ENCODE measurements at places on chromosomes 12 and 14.

DNA sequence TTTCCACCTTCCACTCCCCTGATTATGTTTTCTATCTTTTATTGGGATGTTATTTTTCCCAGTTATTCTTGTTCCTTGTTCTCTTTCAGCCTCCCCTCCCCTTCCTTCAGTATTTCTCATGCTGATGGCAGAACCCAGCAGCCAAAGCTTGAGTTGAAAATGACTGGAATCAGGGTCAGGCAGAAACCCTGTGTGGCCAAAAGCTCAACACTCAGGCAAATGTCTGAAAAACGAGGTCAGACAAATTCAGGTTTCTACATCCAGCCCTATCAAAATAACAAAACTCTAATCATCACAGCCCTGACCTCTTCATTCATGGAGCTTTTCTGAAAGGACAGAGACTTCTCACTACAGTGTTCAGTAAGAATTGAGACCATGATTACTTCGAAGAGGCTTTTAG, 134.6 kb downstream of the PTPRR start:
- DNase-seq = no peak

GRCh38 chr12:83666690-83667089, 980.0 kb downstream of the TMTC2 start:
- DNase-seq = no peak

DNA sequence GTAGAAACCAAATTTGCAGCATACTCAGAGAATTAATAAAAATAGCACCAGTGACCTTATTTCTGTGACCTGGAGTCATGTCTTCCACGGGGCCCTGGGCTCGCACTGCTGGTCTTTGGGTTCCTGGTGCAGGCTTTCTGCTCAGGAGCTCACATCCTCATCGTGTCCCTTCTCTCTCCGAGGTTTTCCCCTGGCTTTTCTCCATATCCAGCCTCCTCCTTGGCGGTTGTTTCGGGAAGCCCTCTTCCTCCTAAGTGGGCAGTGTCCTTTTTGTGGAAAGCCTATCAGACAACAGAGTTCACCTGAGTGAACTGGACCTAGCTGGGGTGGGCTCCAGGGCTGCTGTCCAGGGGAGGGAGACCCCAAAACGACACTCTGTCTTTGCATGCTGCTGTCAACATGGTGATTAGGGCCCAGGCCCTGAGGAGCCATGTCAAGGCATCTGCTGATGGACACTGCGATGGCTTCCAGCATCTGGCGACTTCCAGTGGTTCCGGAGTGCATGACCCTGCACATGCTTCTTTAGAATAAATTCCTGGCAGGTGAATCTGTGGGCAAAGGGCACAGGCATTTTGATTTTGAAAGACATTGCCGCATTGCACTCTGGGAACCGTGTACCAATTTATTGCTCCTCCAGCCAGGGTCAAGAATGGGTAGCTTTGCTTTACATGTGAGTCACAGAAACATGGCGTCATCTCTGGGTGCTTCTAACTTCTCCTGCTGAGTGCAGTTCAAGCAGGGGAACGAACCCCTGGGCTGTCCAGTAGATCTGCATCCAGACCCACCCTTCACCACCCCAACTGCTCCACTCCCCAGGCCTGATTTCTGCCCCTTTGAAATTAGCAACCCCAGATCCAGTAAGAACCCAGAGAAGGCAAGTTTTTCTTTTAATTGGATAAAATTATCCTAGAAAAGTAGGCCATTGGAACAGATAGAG, 136.8 kb downstream of the ADGRD1 start:
- no peak for DNase-seq

DNA sequence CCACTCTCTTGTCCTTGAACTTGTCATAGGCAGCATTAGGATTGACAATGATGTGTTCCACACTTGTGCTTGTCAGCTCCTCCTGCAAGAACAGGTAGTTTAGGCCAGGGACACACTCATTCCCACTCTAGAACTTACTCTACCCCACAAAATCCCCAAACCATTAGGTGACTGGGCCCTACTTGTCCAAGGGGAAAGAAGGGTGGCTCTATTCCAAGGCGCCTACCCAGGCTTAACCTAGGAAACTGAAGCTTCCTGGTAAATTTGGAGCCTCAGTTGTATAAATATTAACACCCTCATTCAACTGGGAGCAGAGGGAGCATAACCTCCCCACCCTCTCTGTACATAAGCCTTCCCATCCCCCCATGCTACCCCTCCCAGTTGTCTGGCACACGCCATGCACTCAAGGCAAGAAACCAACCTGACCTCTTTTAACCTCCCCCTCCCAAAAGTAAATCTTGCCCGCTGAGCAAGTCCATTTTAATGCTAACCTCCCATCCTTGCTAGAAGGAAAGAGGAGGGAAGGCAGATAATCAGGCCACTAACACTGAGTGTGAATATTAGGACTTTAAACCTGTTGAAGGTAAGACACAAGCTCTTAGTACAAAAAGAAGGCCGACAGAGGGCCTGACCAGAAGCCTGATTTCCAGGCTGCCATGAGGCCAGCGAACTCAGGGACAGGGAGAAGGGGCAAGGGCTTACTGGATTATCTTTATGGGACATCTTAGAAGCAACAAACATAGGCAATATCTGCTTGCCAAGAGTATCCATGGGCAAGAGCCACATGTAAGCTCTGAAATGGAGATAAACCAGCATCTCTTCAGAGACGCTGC, 11.0 kb downstream of the DCTN2 start:
- DNase-seq = no peak

GRCh38 chr12:19896041-19896440, 456.7 kb downstream of the AEBP2 start:
- DNase-seq = no peak

- DNase-seq = no peak
Measured at GRCh38 chr14:101216366-101217079, 313.0 kb upstream of the RTL1 start.

DNA sequence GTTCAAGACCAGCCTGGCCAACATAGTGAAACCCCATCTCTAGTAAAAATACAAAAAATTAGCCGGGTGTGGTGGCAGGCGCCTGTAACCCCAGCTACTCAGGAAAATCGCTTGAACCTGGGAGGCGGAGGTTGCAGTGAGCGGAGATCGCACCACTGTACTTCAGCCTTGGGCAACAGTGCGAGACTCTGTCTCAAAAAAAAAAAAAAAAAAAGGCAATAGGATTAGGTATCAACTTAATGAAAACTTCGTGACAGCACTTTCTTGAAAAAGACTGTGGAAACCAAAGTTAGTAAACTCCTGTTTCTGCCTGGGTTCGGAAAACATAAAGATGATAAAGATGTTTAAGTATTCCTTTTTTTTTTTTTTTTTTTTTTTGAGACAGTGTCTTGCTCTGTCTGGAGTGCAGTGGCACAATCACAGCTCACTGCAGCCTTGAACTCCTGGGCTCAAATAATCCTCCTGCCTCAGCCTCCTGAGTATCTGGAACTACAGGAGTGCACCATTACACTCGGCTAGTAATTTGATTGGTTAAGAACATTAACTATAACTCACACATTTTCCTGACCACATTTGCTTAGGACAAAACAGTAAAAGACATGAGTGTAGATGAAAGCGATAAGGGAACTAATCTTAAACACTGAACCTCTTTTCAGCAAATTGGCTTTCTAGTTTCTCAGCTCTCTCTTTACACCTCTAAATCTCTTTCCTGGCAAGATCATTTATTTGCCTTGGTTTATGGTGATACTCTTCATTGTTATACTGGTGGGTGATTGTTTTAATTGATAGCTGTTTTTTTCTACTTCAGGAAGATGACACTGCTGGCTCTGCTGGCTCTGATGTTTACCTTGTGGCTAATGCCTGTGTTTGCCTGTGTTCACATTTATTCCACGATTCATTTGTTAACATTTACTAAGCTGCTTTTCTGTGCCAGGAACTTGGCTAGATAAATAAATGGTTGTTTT, 15.8 kb downstream of the HIF1A start:
- no peak for DNase-seq

- DNase-seq = no peak
Measured at GRCh38 chr12:91021076-91021475, 16.3 kb upstream of the EPYC start.

DNA sequence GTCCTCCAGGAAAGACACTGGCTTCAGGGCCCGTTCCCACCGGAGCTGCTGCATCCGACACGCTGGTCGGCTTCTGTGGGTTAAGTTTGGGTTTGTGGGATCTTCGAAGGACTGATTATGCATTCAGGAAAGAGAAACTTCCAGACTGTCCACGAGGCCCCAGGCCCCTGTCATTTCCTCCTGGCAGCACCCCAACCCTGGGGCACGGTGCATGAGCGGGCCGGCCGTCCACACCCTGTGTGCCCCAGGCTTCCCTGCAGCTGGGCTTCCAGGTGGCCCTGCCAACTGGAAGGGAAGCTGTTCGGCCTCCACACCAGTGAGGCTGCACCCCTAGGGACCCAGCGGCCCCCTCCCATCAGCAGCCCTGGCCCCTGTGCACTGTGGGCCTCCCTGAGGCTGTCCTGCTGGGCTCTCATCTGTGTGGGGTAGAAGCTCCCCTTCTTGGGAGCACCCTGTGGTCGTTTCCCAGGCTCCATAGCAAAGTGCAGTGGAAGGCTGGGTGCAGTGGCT, 9.3 kb upstream of the FBRSL1 start:
- no peak for DNase-seq

DNA sequence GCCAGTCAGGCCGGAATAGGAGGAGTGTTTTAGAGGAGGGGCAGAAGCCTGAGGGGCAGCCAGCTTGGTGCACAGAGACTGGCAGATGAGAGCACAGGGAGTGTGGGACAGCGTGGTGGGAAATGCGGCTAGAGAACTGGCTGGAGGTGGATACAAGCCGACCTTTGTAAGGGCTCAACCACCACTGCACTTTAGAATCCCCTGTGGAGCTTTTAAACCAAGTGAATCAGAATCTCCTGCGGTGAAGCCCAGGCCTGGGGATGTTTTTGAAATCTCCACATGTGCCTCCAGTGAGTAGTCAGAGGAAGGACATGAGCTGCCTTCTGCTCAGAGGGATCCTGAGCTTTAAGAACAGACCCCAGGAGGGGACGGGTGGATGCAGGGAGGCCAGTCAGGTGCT, 10.9 kb upstream of the PCED1B start:
- DNase-seq = no peak

GRCh38 chr12:69415471-69416275, 54.5 kb upstream of the FRS2 start:
- DNase-seq = no peak

- no peak for DNase-seq
Measured at GRCh38 chr12:120350576-120351350, 18.2 kb downstream of the MSI1 start.

DNA sequence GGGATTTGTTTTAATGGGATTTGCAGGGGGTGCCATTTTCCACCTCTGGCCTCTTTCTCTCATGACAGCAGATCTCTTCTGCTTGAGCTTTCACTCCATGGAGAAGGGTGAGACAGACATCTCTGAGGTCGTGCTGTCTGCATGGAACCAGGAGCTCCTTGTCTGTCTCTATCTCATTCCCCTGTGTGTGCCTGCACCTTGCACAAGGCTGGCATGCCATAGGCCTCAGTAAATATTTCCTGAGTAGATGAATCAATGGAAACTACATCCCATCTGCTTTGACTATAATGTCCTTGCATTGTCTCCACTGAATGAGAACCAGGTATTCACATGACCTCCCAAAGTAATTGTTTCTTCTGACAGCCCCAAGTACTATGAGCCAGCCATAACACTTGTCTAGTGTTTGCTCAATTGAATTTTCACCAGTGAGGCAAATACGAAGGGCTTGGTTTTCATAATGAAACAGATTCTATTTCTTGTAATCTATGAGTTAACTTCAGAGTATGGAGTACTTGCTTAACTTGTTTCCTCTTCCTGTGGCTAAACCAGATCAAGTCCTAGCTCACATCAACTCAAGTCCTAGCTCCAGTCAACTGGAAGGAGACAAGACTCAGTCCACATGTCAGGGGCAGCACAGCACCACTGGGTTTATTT, 32.3 kb downstream of the KCNK13 start:
- no peak for DNase-seq

DNA sequence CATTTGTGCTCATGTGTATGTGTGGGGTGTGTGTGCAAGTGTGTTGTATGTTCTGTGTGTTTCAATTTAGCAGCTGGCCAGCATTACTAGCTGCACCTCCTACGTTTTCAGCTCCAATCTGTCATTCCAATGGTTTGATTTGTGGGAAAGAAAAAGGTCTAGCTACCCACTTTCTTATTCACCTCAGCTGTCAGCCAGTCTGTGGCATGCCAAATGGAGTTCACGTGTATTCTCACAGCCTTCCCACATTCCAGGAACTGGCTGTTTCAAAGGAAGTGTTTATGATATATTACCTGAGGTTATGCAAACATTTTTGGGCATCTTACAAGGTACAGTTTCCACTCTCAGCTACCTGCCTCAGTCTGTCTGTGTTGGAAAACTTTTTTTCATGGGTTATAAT, 220.2 kb upstream of the CPNE8 start:
- no peak for DNase-seq

GRCh38 chr12:1421091-1421846, 173.1 kb downstream of the FBXL14 start:
- DNase-seq = no peak

GRCh38 chr12:101570047-101570446, 24.7 kb upstream of the MYBPC1 start:
- no peak for DNase-seq

DNA sequence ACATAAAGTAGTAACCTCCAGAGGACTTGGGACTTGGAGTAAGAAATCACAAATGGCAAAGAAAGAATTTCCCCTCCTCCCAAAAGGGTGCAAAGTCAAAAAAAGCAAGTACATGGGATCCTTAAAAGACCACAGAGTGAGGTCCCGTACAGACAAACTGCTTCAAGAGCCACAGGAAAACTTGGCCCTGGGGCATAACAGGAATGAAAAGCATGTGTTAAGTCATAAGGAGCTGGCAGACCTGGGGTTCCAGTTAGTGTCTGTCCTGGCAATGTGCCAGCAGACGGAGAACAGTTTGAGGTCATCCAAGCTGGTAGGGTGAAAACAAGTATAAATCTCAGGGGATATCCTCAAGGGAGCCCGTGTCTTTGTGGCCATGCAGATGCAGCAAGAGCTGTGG, 73.2 kb downstream of the HSD17B6 start:
- no peak for DNase-seq

DNA sequence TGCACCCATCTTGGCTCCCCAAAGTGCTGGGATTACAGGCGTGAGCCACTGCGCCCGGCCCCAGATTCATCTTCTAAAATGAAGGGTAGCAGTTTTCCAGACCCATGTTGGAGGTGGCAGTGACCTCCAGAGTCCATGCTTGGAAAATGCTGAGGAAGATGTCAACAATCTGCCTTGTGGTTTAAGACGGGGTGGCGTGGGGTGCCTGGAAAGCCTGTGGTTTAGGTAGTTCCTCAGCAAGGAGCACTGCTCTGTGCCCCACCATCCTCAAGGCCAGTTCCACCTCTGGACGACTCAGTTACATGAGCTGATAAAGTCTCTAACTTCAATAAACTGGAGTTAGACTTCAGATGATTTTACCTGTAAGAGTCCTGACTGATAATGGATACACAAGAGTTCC, 48.6 kb downstream of the DRAM1 start:
- no peak for DNase-seq

- no peak for DNase-seq
Measured at GRCh38 chr12:126998747-126999285, 1268.2 kb upstream of the TMEM132C start.

Data from activated T-helper 1 cell treated with Interleukin-2 at 50 U/mL for 16 hours (primary cell).